ENCODE measurements at places on chromosomes 5 and 9.
A peak's percentile ranks its signal among the peaks of the same experiment; 100 is the strongest.

- DNase-seq, result peak; percentile 6
Observed at GRCh38 chr5:159133041-159133741, 33.5 kb upstream of the EBF1 start.

GRCh38 chr9:98219794-98220370 lies 27.4 kb upstream of the CORO2A start:
- DNase-seq, result no peak

DNA sequence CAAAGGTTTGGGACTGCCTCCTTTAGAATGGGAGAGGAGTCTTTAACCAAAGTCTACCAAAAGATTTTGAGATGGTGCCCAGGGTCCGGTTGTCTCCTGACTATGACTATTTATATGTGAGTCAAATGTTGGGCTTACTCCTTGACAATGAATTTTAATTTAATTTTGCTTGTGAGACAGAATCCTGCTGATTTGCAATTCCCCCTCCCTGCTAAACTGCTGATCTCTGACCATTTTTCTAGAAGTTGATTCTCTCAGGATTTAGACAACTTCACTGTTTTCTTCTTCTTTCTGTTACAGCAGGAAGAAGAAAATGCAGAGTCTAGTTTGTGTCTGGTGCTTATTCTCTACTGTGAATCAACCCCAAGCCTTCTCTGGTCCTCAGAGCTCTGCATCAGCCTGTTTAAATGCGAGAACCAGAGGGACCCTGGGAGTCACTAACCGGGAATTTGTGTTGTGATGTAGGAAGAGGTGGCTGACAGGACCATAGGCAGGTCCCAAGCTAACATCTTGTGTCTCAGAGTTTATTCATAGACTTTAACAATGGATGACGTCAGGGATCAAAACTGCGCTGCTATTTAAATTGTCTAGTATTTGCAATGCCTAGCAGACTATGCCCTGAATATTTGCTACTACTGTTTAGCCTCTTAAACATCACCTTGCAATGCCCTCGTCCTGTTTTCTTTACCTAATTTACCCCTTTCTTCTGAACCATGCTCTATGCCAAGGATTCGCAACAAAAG lies 124.0 kb upstream of the TAF11L2 start:
- no peak for DNase-seq

- no peak for DNase-seq
Observed at GRCh38 chr5:87751824-87752223, 339.1 kb upstream of the CCNH start.

DNA sequence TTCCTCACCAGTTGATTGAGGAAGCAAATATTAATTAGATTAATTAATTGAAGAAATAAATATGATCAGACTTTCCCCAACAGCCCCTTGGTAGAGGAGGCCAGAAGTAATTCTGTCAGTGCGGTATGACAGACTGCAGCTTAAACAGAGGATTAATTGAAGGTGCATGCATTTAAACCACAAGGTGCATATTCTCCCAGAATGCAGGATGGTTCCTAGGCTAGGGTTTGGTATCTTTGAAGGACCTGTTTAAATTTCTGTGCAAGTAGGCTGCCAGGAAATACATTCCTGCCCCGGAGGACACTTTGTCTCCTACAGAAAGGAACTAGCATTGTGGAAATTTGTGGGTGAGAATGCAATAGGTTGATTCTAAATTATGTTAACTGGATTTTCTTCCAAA lies 50.5 kb upstream of the PALM2AKAP2 start:
- no peak for DNase-seq

- DNase-seq, result no peak
Observed at GRCh38 chr5:156981481-156981880, 18.5 kb upstream of the TIMD4 start.

DNA sequence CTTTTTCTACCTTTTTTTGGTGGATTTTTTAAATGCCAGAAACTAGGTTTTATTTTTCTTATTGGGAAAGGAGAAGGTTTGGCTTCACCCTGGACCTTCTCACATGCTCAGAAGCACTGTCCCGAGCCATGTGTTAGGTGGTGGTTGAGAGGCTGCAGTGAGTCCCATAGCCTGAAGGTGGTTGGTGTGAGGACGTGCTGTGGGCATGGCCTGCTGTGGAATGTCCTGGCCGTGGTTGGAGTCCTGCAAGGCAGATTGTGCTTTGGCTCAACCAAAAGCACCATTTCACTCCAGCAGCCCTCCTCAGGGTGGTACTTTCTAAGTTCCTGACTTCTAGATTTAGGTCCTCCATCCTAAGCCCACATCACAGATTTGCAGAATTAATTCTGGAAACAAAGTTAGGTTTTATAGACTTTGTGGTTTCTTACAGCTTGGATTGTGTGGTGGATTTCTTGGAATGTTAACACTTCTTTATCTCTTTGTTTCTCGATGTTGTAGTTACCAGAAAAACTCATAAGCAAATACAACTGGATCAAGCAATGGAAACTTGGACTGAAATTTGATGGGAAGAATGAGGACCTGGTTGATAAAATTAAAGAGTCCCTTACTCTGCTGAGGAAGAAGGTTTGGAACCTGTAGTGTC lies 22.6 kb downstream of the OTULIN start:
- no peak for DNase-seq

DNA sequence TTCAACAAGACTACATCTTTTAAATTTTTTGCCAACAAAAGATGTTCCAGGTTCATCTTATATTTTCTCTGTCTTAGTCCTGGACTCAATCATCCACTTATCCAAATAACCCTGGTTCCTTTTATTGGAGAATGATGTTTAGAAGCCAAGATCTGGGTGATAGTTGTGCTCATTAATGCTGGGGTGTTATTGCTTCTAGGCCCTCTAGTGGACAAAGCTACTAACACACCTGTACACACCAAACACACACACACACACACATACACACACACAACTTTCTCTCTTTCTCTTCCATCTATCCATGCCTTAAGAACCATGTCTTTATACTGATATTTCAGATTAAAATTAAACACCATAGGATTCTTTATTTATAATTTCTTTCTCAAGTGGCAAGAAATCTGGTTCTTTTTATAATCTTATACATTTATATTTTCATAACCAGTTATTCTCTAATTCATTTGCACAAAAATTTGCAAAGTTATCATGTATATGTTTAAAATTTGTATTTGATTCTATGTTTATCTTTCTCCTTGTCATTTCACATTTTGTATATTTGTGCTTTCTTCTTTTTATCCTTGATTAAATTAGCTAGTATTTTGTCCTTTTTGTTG lies 179.1 kb upstream of the SMIM23 start:
- no peak for DNase-seq

GRCh38 chr5:139222346-139222745 lies 24.2 kb upstream of the SIL1 start:
- no peak for DNase-seq

DNA sequence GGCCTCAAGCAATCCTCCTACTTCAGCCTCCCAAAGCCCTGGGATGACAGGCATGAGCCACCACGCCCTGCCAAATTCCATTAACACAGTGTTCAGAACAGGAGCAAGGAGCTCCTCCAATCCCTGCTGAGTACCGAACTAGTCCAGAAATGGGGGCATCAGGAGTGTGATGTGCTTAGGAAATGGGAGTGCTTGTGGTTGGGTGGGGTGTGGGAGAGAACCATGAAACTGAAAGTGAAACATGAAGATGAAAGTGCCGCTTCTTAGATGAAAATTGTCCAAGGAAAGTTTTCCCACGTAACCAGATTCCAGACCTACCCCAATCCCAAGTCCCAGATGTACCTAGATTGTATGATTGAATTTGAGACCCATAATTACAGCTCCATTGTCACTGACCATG lies 16.7 kb upstream of the ZNF131 start:
- no peak for DNase-seq

DNA sequence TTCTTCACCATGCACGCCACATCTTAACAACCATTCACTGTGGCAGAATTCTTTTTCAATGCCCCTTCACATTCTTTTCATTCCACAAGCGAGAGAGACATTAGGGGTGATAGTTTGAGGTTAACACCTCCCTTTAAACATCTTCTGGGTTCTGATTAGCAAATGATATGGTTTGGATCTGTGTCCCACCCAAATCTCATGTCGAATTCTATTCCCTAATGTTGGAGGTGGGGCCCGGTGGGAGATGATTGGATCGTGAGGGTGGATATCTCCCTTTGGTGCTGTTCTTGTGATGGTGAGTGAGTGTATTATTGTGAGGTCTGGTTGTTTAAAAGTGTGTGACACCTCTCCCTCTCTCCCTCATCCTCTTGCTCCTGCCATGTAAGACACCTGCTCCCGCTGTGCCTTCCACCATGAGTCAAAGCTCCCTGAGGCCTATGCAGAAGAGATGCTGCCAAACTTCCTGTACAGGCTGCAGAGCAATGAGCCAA lies 46.1 kb upstream of the RAI14 start:
- DNase-seq, result no peak

DNA sequence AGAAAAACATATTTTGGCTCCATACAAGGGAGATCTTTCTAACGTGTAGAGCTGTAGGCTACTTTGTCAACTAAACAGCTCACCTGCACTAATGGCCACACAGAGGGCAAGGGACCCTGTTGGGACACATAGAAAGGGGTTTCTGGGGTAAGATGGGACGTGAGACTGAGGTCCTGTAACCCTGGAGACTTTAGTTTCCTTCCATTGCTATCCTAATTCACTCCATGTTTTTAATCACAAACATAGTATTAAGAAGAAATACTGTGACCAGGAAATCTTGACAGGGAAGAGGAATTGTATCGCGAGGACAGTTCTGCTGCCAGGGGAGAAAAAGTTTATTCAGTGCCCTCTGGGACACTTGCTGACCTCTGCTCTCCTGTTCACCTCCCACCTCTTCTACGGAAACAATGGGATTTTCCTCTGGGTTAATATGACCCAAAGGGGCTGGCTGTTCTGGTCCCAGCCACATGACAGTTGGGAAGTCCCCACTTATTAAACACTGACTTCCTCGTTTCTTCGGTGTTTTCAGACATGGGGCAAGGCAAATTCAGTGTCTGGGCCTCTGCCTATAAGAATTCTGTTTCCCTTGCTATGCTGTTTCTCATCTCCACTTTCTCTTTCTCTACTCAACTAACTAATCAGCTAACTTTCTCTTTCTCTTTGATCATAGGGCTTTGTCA lies 106.9 kb upstream of the SEMA6A start:
- DNase-seq, result no peak

DNA sequence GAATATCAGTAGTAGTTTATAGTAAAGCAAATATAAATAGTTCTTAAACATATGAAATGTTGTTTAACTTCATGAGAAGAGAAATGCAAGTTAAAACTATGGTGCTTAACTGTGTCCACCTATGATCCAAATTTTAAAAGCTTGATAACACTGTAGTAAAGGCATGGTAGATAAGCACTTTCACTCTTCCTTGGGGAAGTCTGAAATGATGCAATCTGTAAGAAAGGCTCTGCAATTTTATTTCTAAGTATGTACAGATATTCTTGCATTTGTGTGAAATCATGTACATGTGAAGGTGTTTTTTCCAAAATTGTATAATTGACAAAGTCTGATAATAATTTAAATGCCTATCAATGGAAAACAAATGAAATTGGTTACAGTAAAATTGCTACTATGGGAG lies 66.9 kb downstream of the SYK start:
- DNase-seq, result no peak
